ENCODE measurements at places on chromosomes 12 and 14.

GRCh38 chr12:70645494-70646317, 8.5 kb upstream of the PTPRB start:
- DNase-seq = no peak

DNA sequence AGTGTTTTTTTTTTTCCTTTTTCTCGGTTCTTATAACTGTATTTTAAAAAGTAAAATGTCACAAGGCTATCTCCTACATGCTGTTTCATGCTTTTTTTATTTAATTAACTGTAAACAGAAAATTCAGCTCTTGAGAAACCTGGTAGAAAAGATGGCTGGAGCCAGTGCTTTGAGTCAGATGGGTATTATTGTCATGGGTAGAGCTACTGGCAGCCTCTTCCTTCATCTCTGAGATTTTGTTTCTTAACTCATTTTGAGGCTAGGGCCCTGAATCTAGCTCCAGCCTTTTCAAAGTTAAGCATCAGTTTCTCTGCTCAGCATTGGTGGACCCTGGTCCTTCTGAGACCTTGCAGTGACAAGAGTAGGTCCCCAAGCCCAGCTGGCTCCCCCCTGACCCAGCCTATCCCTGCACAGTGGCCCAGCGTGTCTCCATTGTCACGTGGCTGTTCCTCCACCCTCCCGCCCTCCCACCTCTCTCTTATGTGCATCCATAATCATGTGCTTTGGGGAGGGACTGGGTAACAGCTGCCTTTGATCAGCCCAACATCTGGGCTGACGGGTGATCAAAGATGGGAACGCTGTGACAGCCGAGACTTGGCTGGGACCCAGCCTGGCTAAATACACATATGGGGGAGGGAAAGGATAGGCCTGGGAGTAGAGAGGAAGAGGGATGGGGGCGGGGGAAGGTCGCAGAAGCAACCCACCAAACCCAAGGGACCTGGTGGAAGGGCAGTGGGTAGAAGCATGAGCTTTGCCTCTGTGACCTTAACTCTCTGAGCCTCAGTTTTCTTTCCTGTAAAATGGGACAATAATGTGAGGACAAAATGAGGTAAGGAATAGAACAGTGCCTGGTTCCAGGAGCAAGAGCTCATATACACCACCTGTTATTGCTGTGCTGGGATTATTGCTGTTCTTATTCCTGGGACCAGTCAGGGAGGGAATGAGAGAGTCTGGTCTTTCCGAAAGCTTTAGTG, 24.4 kb upstream of the RBM19 start:
- no peak for DNase-seq

- no peak for DNase-seq
Observed at GRCh38 chr12:109573914-109574244, 285 bp downstream of the MVK start.

- DNase-seq = no peak
Observed at GRCh38 chr12:53187145-53187899, 6.6 kb upstream of the CSAD start.

GRCh38 chr12:105025890-105026289, 39.8 kb downstream of the NOPCHAP1 start:
- DNase-seq = no peak

DNA sequence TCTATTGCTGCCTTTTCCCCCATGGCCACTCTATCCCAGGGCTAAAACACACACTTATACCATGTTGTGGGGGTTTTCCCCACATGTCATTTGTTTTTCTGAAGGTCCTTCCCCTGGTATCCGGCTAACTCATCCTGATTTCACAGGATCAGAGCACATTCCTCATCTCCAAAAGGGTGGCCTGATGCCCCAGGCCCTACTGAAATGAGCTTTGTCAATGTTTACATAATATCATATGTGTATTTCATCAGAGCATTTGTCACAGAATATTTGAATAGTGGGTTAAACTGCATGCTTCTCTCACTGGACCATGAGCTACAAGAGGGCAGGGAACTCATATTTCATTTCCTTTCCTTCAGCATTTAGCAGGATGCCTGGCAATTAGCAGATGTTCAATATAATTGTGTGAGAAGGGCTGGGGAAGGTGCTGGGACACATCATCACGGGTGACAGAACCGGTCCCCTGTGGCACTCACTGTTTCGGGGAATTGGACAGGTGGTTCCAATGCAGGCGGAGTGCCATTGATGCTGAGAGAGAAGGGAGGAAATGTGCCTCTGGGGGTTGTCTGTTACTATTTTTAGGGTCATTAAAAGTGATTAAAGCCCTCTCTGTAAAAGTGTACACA, 26.8 kb downstream of the EMP1 start:
- no peak for DNase-seq

- peak; percentile 26 for DNase-seq
Observed at GRCh38 chr12:91991399-91992187, 154.1 kb downstream of the BTG1 start.

GRCh38 chr14:24312736-24313507, 1.6 kb downstream of the LTB4R start:
- DNase-seq = no peak

DNA sequence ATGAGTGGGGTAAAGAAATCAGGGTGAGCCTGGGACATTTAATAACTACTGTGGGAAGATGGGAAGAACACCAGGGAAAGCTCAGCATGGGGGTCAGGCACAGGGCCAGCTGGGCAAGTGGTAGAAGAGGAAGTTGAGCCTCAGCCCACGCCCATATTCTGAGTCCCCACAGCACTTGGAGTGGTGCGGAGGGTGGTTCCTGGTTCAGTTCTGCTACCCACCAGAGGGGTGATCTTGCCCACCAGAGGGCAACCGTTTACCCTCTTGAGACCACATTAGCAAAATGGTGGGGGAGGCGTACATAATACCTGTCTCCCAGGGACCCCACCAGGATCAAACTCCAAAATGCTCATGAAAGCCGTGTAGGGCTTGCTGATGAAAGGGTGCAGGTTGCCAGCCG, 16.8 kb upstream of the ANKRD33 start:
- DNase-seq = no peak

DNA sequence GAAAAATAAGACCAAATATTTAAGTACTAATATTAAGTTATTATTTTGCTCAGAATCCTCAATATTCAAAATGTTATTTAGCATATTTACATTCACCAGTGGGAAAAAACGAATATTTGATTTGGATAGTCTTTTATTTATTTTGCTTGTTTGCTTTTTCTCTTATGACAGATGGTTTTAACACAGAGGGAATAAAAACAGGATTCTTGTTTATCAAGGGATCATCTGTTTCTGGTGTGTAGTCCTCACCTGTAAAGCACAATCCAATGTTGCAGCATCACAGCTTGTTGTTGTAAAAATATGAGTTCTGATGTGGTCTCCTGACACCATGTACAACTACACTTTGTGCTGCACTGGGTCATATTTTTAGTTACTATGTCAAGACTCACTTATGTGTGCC, 103.9 kb downstream of the AVPR1A start:
- no peak for DNase-seq

DNA sequence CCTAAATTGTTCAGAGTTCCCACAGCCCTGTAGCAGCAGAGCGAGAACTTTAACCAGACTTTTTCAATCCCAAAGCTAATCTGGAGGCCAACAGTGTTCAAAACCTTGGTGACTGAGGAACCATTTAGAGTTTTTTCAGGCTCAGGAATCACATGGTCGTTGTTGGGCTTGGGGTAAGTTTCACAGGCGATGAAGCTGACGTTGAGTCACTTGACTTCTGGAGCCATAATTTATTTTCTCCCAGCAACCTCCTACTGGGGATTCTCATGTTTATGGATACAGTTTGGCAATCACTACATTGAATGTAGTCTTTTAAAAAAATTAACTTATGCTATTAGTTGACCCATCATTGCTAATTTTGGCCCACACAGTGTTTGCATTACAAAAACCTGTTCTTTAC, 34.5 kb downstream of the SSPN start:
- DNase-seq = no peak

GRCh38 chr14:56357428-56357827, 222.2 kb upstream of the TMEM260 start:
- no peak for DNase-seq

- DNase-seq = no peak
Observed at GRCh38 chr12:95838125-95838524, 20.6 kb upstream of the SNRPF start.

DNA sequence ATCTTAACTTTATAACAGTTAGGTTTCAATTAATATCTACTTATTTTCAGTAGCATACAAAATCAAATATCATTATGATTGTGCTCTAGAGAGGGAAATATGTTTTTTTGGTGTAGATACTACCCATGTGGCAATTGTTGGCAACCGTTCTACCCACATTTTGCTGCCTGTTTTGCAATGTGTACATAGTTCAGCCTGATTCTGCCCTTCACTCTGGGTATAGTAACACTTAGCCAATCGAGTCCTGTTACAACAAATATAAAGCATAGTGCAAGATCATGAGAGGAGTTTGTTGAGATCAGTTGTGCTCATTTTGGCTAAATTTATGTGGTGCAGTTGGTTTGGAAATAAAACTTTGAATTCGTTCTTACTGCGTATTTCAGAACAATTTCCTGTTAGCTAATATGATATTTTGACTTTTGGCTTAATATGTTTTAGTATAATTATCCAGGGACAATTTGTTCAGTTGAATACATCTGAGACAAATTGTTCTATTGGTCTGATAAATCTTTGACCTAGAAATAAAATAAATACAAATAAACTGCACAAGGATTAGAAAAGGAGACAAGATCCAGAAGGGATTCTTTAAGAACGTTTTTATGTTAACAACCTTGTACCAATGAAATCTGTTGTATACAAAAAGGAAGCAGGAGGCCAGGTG, 76.9 kb downstream of the ATF7IP start:
- no peak for DNase-seq

DNA sequence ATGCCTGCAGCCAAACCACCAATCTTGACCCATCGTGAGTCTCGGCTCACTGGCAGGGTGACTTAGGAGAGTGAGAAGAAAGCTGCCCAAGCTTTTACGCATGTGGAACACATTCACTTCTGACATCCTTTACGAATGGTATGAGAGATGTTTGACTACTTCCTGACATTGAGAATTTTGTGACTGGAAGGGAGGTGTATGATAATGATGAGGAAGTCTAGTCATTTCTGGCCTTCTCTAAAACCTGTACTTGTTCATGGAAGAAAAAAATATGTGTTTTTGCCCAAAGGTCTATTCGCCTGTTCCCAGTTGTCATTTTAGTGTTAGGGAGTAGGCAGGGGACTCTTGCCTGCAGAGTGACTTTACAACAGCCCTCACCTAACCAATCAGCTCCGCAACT, 227.2 kb upstream of the ATP2B1 start:
- no peak for DNase-seq

DNA sequence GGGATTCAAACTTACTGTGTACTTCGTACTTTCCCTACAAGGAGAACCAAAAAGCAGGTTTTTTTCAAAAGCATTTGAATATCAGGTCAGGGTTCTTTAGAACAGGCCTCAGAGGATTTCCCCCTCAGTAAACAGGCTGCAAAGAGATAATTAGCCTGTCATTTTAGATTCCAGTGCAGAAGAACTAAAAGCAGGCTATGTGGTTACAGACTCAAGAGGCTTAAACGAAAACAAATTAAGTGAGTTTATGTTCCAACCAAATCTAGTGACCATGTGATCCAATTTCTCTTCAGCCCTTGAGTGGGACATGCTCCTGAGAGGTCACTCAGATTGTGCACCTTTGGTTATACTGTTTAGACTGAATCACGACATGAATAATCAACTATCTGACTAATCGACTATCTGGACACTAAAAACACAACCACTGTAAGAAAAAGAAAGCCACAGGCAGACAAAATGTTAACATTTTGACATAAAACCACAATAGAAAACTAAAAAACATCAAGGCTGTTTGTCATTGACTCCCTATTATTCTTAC, 4.5 kb downstream of the TMED8 start:
- peak; percentile 60 for DNase-seq

- no peak for DNase-seq
Observed at GRCh38 chr12:30927222-30927611, 669 bp downstream of the TSPAN11 start.

- DNase-seq = no peak
Observed at GRCh38 chr12:72472350-72472749, 200.2 kb downstream of the TRHDE start.

DNA sequence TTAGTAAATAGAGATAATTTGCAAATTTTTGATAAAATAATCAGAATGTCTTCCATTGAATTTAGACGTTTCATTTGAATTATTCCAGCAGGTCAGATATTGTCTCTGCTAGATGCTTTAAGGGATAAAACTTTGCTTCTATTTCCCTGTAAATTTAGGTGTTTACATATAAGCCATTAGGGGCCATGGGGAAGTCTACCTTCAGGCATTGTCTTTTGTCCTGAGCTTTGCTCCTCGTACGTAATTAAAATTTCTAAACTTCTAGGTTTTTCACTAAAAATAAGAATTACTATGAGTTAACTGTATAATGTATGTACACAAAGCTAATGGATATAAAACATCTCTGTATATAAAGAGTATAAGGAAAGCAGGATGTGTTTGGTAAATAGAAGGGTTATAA, 24.1 kb upstream of the CD69 start:
- DNase-seq = no peak

- no peak for DNase-seq
Observed at GRCh38 chr12:69623970-69624369, 13.3 kb upstream of the LRRC10 start.

- DNase-seq = no peak
Observed at GRCh38 chr14:79062226-79062625, 892.1 kb downstream of the NRXN3 start.

- no peak for DNase-seq
Observed at GRCh38 chr12:5736016-5736415, 209.0 kb downstream of the ANO2 start.

- no peak for DNase-seq
Observed at GRCh38 chr12:38124247-38125012, 192.1 kb upstream of the ALG10B start.

GRCh38 chr12:63980211-63980610, 135.7 kb downstream of the SRGAP1 start:
- DNase-seq = no peak

- DNase-seq = no peak
Observed at GRCh38 chr14:86654558-86655184, 1124.7 kb downstream of the FLRT2 start.

DNA sequence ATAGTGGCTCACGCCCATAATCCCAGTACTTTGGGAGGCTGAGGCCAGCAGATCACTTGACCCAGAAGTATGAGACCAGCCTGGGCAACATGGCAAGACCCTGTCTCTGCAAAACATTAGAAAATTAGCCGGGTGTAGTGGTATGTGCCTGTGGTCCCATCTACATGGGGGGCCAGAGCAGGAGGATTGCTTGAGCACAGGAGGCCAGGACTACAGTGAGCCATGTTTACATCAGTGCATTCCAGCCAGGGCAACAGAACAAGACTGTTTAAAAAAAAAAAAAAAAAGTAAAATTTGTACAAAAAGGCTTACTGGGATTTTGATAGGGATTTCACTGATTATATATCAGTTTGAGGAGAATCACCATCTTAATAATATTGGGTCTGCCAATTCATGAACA, 7.8 kb downstream of the HCFC2 start:
- DNase-seq = no peak

DNA sequence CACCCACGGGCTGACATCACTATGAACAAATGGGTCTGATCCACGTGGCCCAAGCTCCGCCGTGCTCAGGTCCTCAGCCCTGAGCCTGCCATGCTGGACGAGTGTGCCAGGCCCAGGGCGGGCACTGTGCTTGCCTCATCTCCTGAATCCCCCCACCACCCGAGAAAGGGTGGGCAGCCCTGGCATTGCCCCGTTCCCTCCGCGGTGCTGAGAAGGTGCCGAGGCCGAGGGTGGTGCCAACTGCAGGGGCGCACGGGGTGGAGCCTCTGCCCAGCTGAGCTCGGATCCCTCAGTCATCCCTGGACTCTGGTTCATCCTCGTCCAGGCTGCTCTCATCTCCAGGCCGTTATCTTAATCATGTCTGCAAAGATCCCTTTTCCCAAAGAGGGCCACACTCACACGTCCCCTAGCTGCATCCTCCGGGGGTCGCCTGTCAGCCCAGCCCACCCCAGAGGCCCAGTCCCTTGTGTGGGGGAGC, 60.6 kb downstream of the NOC4L start:
- no peak for DNase-seq
